Activated naive CD4-positive, alpha-beta T cell (primary cell): ENCODE measurements at places on chromosomes 7 and 10.

DNA sequence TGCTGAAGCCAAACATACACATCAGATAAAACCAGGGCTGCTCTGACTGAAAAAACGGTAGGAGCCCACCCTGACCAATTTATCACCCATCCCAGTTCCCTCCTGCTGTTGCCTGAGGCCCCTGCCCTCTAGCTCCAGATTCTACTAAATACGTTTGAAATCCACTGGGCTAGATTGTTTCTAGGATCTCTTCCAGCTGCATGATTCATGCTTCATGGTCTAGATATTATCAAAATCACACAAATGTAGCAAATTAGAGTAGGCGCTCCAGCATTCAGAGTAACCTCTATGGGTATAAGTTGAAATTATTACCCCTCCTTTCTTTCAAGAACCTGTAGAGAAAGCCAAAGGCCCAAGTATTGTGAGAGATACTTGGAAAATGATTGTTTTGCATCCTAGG, 151.2 kb upstream of the FAM13C start:
- no peak for DNase-seq

GRCh38 chr7:76187272-76187671, 14.4 kb upstream of the SRRM3 start:
- no peak for DNase-seq

DNA sequence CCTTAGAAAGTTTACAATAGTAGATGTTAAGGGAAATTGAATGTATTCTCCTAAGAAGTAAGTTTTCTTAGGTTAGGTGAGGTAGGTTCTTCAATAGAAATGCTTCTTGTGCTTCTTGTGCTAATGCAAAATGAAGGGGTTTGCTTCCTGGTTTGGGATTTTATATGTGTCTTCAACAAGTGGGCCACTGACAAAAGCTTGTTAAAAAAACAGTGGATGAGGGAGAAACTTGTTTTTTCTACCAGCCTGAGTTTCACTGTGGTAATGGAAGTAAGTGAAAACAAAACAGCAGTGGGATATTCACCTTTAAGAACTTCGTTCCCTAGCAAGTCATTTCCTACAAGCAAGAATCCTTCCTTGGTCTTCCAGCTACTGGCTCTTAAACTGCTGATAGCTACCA, 107.5 kb downstream of the FOXP2 start:
- no peak for DNase-seq

GRCh38 chr7:81648716-81649115, 121.1 kb downstream of the HGF start:
- DNase-seq = no peak

GRCh38 chr10:21519397-21519933, 6.0 kb downstream of the SKIDA1 start:
- no peak for DNase-seq

- no peak for DNase-seq
These were observed 77.9 kb downstream of the MRPL32 start for GRCh38 chr7:43010061-43010460.

- no peak for DNase-seq
These were observed 65.6 kb downstream of the ZNF503 start for GRCh38 chr10:75335983-75336382.

- no peak for DNase-seq
These were observed 55.7 kb downstream of the GSDME start for GRCh38 chr7:24701261-24702235.

DNA sequence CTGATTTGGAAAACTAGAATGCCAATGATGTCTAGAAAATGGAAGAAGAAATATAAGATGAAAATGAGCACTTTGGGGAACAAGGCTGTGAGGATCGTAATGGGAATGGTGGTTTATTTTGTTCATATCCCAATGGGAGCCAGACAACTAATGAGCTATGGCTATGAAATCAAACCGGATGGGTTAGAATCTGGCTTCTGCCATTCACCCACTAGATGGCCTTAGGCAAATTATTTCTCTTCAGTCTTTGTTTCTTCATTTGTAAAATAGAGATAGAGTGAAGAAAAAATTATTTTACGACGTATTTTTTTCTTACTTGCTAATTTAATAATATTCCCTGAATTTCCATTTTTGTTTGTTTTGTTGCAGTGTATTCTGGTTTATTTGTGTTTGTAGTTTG, 572.1 kb upstream of the IGFBP3 start:
- DNase-seq = no peak

GRCh38 chr10:5608608-5609220, 57.7 kb downstream of the ASB13 start:
- no peak for DNase-seq

GRCh38 chr10:17237149-17237527, 9.1 kb downstream of the VIM start:
- no peak for DNase-seq

DNA sequence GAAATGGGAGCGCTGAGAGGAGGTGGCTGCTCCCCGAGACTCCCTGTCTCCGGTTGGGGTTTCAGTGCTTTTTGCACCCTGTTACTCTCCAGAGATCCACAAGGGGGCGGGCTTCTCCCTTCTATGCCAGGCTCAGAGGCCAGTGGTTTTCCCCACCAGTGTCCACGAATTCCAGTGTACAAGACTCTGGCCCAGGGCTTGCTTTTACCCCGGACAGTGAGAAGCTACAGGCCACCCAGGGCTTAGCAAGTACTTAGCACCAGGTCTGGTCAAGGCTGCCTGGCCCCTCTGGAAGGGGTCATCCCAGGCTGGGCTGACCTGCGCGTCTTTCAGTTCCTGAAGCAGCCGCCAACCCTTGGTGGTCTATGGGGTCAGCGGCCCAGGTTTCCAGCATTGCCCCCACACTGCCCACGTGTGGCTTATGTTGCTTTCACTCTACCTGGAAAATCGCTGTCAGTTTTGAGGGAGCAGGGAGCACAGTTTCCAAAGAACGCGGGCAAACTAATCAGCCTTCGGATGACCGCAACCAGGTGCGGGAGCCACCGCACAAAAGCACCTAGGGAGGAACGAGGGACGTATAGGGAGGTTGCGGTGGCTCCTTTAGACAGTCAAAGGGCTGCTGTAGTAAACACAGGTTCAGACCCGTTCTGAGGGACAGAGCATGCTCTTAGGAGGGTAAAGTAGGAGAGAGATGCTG, 6.8 kb downstream of the CYP26A1 start:
- no peak for DNase-seq
